ENCODE measurements at places on chromosomes 6 and 20.

DNA sequence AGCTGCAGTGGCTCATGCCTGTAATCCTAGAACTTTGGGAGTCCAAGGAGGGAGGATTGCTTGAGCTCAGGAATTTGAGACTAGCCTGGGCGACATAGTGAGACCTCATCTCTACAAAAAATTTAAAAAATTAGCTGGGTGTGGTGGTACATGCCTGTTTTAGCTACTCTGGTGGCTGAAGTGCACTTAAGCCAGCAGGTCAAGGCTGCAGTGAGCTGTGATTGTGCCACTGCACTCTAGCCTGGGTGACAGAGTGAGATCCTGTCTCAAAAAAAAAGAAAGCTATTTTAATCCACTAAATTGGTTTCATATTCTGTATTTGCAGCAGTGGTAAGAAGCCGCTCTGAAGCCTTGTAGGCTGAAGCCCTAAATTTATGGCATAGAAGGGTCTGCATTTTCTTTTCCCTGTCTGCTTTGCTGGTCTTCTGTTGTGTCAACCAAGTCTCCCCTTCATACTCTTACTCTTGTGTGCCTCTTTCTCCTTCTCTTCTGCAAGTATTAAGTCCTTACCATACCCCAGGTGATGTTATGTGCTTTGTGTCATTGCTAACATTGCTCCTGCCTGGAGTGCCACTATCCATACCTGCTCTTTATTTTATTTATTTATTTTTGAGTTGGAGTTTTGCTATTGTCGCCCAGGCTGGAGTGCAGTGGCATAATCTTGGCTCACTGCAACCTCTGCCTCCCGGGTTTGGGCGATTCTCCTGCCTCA lies 70.9 kb downstream of the MYO6 start:
- no peak for DNase-seq

DNA sequence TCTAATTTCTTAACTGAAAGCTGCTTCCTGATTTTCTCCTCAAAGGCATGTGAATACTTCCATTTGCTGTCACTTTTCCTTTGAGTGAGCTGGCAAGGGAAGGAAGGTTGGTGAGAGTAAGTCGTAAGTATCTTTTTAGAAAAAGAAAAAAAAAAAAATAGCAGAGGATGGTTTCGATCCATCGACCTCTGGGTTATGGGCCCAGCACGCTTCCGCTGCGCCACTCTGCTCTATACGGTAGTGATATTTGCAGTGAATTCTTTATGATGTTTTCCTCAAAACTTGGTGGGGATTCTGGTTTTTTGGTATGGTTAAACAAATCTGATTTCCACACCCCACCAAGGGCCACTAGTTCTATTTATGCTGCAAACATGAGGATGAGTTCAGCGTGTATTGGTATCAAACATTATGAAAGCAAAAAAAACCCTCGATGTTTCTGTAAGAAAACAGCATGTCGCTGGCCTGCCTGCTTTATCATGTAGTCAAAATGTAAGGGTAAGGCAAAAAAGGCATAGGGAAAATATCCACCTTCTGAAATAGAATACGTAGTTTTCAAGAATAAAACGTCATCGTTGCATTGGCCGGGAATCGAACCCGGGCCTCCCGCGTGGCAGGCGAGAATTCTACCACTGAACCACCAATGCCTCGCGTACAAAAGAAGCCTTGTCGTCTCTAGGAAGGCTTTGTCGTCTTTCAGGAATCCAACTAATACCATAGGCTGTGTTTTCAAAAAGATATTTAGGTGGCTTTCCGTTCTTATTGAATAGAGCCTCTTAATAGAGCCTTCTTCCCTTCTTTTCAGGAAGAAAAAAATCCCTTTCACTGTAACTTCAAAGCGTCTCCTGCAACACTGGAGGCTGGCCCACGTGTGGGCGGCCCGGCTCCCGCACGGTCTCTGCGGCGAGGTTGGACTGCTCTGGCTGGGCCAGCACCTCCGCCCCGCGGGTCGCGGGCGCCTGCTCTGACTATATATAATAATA lies 9.6 kb downstream of the OR2B2 start:
- DNase-seq: peak; percentile 53

DNA sequence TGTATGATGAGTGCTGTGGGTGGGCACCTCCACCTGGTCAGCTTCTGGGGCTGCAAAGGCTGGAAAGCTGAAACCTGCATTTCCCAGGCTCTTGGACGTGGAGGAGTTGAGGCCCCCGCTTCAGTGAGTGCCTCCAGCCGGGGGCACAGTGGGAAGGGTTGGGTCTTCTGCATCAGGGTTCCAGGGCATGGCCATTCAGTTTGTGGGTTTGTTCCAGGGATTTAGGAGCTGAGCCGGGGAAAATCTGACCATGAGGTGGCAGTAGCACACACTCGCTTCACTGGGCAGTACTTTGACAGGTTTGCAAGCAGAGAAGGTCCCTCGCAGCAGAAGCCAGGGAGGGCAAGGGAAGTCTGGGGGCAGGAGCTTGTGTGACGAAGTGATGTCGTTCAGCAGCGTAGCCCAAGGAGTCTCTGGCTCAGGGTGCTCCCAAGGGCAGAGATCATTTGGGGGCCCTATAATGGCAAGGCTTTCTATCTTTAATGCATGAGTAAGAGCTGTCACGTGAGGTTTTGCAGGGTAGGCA lies 69.5 kb upstream of the SULF2 start:
- no peak for DNase-seq

DNA sequence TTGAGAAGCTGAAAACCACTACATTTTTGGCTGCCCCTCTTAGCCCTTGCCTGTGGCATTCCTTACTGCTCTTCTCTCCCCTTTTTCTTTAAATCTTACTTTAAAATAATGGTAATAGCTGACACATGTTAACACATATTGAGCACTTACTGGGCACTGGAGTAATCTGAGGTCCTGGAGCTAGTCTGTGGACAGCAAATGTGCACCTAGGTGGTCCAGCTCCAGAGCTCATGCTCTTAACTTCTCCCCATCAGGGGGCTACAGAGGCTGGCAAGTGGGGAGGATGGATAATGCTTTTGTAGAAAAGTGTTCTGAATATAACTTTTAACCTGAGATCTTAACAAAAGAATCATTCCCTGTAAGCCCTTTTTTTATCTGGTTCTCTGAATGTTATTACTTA lies 74.8 kb downstream of the ADGRB3 start:
- no peak for DNase-seq

GRCh38 chr6:32107406-32107805 lies 1.7 kb downstream of the TNXB start:
- DNase-seq: no peak

GRCh38 chr20:61082720-61083119 lies 169.3 kb upstream of the CDH4 start:
- no peak for DNase-seq

- DNase-seq: no peak
Measured at GRCh38 chr6:168274037-168274952, 45.3 kb downstream of the DACT2 start.

GRCh38 chr20:9555781-9556180 lies 41.4 kb downstream of the LAMP5 start:
- DNase-seq: peak; percentile 7

GRCh38 chr6:166998256-166999144 lies 697 bp upstream of the CEP43 start:
- DNase-seq: no peak

- no peak for DNase-seq
Measured at GRCh38 chr6:1894954-1895353, 285.2 kb downstream of the FOXC1 start.

DNA sequence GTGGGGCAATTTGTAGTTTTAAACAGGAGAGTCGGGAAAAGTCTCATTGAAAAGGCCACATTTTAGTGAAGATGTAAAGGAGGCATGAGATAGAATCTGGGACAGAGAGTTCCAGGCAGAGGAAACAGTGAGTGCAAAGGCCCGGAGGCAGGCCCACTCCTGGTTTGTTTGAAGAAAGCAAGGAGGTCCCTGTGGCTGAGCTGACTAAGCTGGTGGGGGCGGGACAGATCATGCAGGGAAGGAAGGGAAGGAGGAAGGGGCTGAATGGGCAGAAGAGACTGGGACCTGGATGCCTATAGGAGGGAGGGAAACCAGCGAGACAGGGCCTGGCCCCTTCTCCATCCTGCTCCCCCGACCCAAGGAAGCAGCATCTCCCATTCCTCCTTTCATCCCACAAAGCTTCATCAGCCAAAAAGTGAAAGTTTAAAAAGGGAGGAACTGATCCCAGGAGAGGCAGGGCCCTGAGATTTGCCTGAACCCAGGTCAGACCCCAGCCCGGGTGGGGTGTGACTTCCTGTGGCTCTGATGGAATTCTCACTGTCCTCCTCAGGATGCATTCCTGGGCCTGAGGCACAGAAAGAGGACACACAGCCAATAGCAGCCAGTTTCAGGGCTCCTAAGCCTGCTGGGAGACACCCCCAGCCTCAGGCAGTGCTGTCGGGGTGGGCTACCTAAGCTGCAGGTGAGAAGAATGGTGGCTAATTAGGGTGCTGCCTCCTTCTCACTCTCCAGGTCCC lies 54.2 kb upstream of the SIRPA start:
- no peak for DNase-seq

DNA sequence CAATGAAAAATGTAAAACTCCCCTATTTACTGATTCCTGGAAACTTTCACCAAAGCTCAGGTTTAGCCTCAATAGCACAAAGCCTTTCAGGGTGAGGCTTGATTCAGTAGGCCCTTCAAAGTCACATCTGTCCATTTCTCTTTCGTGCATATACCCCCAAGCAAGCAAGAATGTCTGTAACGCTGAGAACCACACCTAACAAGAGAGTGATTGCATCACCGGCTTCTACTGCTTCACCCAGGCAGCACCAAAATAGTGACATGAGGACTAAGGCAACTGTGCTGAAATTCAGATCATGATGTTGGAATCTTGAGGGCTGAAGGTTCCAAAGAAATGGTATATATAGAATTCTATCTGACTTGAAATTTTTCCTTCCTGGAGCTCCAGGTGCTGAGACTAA lies 26.1 kb downstream of the CGA start:
- DNase-seq: no peak

DNA sequence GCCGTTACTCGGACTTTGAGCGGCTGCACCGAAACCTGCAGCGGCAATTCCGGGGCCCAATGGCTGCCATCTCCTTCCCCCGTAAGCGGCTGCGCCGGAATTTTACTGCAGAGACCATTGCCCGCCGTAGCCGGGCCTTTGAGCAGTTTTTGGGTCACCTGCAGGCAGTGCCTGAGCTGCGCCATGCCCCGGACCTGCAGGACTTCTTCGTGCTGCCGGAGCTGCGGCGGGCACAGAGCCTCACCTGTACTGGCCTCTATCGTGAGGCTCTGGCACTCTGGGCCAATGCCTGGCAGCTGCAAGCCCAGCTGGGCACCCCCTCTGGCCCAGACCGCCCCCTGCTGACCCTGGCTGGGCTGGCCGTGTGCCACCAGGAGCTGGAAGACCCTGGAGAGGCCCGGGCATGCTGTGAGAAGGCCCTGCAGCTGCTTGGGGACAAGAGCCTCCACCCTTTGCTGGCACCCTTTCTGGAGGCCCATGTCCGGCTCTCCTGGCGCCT lies 7.2 kb downstream of the SNX21 start:
- DNase-seq: no peak

GRCh38 chr6:159168536-159169192 lies 536 bp upstream of the FNDC1 start:
- no peak for DNase-seq

DNA sequence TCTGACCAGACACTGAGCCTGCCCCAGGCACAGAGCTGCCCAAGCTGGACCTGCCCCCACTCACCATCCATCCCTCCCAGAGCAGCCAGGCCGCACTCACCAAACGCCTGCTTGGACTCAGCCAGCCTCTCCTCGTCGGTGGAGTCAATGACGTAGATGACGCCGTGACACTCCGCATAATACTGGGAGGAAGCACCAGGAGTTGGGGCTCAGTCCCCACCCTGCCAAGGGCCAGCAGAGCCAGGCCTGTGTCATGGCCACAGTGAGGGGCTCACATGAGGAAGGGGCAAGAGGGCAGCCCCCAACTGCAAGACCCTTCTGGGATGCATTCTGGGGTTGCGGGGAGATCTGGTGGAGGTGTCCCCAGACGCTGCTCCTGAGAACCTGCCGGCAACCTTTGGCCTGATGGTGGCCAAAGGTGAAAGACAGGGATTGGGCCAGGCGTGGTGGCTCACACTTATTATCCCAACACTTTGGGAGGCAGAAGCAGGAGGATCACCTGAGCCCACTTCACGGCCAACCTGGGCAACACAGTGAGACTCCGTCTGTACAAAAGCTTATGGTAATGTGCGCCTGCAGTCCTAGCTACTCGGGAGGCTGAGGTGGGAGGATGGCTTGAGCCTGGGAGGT lies 5.6 kb downstream of the ARFRP1 start:
- DNase-seq: no peak

- no peak for DNase-seq
Measured at GRCh38 chr6:106413016-106413415, 52.5 kb downstream of the CRYBG1 start.

DNA sequence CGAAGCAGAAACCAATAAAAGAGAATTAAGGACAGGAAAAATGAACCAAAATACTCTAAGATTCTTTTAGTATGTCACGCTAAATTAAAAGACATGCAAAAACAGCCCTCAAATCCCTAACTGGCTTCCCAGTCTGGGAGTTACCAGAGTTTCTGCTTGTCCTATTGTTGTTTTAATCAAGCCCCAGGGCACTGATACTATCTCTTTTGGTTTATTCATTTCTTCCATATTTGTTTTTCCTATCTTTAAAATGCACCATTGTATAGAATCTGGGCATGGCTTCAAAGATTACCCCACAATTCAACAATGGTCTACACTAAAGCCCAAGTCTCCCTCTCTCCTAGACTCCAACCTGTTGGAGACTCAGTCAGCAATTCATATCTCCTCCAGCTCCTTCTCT lies 169.1 kb downstream of the MYLK4 start:
- no peak for DNase-seq

DNA sequence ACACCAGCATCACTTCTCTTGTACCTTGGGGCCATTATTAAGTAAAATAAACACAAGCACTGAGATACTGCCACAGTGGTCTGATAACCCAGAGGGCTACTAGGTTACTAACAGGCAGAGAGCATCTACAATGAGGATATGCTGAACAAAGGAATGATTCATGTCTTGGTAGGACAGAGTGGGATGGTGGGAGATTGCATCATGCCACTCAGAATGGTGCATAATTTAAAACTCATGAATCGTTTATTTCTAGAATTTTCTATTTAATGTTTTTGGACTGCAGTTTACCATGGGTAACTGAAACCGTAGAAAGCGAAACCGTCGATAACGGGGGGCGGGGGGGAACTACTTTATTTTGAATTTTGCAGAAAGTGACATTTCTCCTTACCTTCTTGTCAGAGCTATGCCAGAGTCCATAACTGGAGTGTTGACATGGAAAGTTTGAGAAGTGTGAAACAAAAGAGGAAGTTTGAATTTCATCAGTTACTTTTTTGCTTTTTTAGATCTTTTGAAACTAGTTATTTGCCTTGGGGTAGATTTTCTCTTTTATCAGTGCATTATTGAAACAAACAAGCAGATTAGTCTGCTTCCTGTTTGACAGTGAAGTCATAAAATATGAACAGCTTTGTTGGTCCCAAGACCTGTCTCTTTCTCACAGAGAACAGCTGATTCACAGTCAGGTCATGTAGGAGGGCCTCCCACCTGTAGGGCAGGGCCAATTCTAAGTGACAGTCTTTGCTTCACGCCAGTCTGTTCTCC lies 124.9 kb downstream of the KLHL32 start:
- DNase-seq: no peak

- DNase-seq: no peak
Measured at GRCh38 chr6:139542351-139542750, 167.9 kb upstream of the CITED2 start.

All from stromal cell of bone marrow (primary cell).